ENCODE measurements at places on chromosomes 3 and 15.

- DNase-seq, result no peak
These were observed 28.0 kb upstream of the TEX9 start for GRCh38 chr15:56337084-56337725.

GRCh38 chr3:140568842-140569520, 108.9 kb upstream of the TRIM42 start:
- DNase-seq, result no peak

GRCh38 chr3:43054754-43055153, 51.1 kb downstream of the POMGNT2 start:
- DNase-seq, result no peak

- no peak for DNase-seq
These were observed 51.6 kb upstream of the NR2E3 start for GRCh38 chr15:71758711-71759110.

DNA sequence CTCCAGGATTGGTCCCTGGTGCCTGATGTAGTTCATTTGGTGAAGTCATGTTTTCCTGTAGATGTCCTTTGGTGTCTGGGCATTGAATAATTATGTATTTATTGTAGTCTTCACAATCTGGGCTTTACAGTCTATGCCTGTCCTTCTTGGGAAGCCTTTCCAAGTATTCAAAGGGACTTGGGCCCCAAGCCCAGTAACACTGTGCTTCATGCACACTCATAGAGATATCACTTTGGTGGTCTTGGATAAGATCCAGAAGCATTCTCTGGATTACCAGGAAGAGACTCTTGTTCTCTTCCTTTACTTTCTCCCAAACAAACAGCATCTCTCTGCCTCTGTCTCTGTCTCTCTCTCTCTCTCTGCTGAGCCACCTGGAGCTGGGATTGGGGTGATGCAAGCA, 281.1 kb upstream of the GOLGA6L4 start:
- DNase-seq, result no peak

GRCh38 chr3:126264381-126264780, 84.0 kb upstream of the ALDH1L1 start:
- no peak for DNase-seq

Measured in AG09319 (cell line).